GM23338 (cell line): ENCODE measurements at places on chromosomes 1 and 21. TPM values are rescaled to one million over a fixed set of nuclear protein-coding genes. Genes with fewer than 3 reads are reported as not detected.

- DNase-seq: no peak
Observed at GRCh38 chr1:201696217-201696761, 132.7 kb upstream of the IPO9 start.

GRCh38 chr1:211601982-211602670, 23.2 kb upstream of the SLC30A1 start:
- no peak for DNase-seq

GRCh38 chr1:99677416-99677815, 31.5 kb downstream of the PALMD start:
- peak; percentile 57 for DNase-seq

DNA sequence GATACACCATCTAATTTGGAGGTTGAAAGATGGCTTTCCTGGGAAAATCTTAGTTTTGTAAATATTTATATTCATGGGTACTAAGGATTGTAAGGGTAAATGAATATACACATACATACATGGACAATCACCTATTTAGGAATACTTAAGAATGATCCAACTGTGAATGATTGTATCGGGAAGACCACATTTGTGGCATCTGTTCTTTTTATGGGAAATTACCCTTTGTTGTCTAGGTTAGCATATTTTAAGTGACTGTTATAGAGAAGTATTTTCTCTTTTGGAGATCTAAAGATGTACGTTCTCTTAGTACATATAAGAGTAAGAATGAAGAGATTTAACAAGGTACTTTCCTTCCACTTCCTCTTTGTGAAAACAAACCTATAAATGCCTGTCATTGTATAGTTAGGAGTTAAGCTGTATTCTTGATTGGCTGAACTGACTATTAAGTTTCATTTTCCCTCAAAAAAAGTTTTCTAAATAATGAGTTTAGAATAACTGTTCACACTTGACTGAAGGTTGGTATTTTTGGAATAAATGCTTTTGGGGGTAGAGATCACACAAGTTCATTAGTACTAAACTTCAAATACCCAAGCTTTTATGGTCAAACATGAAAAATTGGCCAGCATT, 26.7 kb downstream of the SNX7 start:
- DNase-seq: no peak

The NUP210L gene
- total RNA-seq: not detected in 2 replicates

DNA sequence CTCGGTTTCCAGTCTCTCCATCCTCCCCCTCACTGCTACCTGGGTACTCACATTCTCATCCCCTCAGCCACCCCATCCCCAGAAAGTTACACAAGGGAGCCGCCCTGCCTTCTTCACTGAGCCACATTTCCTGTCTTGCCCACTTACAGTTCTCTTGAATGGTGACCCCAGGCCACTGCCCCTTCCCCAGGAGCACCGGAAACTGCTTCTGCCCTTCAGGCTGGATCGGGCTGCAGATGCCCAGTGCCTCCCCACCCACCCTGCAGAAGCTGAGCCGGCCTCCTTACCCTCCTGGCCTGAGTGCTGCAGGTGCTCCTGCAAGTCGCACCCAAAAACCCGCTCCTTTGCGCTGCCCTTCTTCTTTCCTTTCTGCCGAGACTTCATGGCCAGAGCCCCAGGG, 450 bp downstream of the ARHGAP30 start:
- DNase-seq: no peak

- no peak for DNase-seq
Observed at GRCh38 chr1:9222846-9223625, 11.5 kb upstream of the H6PD start.

DNA sequence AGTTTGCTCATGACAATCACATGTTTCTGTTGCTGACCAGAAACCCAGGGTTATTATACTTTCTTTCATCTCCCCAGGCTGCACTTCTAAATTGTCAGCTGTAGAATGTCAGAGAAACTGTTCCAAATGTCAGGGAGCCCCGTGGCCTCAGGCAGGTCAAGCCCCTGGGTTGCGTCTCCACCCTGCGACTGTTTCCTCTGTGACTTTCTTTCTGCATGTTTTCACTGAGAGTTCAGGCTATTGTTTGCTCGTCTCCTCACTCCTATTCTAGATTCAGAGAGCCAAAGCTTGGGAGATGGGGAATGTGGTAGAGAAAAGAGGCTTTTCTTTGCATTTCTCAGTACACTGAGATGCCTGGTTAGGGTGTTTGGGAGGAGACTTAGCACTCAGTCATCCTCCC, 97.4 kb downstream of the CENPF start:
- no peak for DNase-seq

- no peak for DNase-seq
Observed at GRCh38 chr1:11281518-11282331, 8.7 kb downstream of the UBIAD1 start.

GRCh38 chr1:47883963-47884362, 113.2 kb downstream of the TRABD2B start:
- no peak for DNase-seq

The GLMN gene
- 30.3 and 36.8 TPM in 2 replicates for total RNA-seq

GRCh38 chr1:167412072-167412471, 106.3 kb downstream of the CD247 start:
- no peak for DNase-seq

DNA sequence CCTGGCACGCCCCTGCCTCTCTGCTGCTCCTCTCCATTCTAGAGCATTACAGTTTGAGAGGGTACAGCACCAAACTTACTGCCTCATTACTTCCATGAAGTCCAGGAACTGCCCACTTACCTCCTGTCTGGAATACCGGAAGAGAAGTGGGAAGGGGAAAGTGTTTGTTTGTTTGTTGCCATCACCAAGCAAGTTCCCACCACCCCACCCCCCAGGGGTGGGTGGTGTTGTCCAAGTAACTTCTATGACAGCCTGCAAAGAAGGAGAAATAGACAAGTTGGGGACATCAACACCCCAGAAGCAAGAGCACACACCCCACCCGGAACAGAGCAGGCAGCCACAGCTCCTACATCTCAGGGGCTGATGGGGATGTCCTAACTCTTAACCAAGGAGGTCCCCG, 18.0 kb downstream of the OPTC start:
- no peak for DNase-seq

GRCh38 chr1:209624558-209625549, 27.4 kb downstream of the LAMB3 start:
- DNase-seq: no peak

The RNU1-3 gene
- total RNA-seq: under 0.01 TPM in 1 of 2 replicates, not detected in the other

DNA sequence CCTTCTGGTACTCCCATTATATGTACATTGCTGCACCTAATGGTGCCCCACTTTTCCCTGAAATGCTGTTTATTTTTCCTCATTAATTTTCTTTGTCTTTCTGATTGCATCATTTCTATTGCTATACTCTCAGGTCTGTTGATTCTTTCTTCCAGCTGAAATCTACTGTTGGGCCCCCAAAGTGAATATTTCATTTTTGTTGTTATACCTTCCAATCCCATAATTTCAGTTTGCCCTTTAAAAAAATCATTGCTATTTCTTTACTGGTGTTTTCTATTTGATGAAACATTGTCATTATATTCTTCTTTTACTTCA, 3.0 kb upstream of the AADACL4 start:
- DNase-seq: no peak

- no peak for DNase-seq
Observed at GRCh38 chr1:79982211-79982610, 975.7 kb upstream of the ADGRL4 start.

The PRKCZ gene
- 36.9 and 42.3 TPM in 2 replicates for total RNA-seq

The NCF2 gene
- not detected in 2 replicates for total RNA-seq
